Regular cardiac myocyte (primary cell): ENCODE measurements at places on chromosomes 16 and 17. TPM values are rescaled to one million over a fixed set of nuclear protein-coding genes. Genes with fewer than 3 reads are reported as not detected.

TPSG1 gene
- not detected in 2 replicates for total RNA-seq

NKD1 gene
- under 0.01 TPM in 1 of 2 replicates, not detected in the other for total RNA-seq

RDM1 gene
- 0.28 and 1.3 TPM in 2 replicates for total RNA-seq

WFIKKN2 gene
- under 0.01 and 0.19 TPM in 2 replicates for total RNA-seq

CACNG5 gene
- not detected in 2 replicates for total RNA-seq

PDK2 gene
- 10.2 and 11.6 TPM in 2 replicates for total RNA-seq

TNFSF13 gene
- 0.38 and 1.1 TPM in 2 replicates for total RNA-seq

ACSM2A gene
- under 0.01 TPM in 1 of 2 replicates, not detected in the other for total RNA-seq
